ENCODE measurements at places on chromosomes 7 and 10.

- no peak for DNase-seq
These were observed 58.7 kb downstream of the CYP51A1 start for GRCh38 chr7:92075455-92076158.

DNA sequence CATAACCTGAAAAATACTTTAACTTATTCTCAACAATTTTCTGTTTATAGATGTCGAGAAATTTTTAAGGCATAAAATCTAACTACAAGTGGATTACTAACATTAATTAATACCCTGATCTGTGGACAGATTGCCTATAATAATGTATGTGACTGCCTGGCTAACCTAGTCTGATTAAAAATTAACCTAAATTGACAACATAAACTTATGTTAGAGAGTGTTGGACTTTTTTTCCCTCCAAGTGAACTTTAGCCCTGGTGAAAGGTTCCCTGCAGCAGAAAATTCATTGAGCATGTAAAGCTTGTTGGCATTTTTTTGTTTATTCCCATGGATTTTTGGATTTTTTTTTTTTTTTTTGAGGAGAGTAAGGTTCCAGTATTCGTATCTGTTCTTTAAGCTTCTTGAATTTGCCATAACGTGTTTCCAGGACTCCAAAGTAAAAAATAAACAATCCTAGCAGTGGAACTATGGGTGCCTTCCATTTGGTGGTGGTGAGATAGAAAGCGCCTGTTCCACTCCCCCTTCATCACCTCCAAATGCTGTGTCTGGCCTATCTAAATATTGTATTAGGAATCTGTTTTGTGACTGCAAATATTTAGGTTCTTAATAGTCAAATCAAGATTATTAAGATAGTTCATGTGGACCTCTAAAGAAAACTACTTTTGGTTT is 36.1 kb downstream of the NET1 start:
- DNase-seq: no peak

DNA sequence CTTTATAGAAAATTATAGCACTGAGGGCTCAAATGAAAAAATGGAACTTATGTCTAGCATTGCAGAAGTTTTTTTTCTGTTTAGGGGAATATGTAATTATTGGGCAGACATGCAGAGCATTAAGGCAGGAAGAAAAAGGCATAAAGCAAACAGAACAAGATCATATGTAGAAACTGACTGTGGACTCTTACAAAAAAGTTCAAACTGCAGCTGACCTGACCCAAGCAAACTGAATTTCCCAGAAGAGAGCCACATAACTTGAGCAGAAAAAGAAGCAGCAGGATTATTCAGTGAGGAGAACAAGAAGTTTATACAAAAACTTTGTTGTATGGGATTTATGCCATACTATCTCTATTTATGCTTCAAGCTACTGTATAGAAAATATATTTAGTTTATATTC is 250.9 kb downstream of the PHF14 start:
- DNase-seq: no peak

DNA sequence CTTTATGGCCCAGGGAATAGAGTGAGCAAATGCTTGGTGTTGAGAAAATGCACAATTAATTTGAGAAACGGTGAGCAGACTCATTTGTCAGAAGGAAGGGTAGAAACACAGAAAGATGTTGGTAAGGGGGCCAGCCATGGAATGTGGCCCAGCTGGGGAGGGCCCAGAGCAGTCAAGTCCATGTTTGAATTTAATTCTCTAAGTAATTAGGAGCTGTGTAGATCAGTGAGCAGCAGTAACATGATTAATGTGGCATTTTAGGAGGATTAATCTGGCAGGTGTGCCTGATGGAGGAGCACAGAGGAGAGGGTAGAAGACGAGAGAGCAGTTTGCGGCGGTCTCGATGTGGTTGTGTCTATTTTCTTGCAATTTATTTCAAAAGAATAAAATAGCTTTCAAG is 218.7 kb downstream of the FRMD4A start:
- no peak for DNase-seq

DNA sequence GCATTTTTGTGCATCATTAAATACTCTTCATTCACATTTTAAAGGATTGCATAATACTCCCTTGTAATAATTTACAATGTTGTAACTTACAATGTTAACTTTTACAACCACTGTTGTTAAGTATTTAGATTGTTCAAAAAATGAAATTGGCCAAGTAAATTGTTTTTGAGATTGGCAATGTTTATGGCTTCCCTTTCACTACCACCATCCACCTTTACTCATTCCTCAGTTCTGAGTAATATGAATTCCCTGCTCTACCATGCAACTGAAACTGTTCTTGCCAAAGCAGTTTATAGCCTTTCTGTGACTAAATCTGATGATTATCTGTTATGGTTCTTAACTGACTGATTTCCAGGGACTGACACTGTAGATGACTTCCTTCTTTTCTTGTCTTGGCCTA is 80.5 kb upstream of the TMEM106B start:
- no peak for DNase-seq

DNA sequence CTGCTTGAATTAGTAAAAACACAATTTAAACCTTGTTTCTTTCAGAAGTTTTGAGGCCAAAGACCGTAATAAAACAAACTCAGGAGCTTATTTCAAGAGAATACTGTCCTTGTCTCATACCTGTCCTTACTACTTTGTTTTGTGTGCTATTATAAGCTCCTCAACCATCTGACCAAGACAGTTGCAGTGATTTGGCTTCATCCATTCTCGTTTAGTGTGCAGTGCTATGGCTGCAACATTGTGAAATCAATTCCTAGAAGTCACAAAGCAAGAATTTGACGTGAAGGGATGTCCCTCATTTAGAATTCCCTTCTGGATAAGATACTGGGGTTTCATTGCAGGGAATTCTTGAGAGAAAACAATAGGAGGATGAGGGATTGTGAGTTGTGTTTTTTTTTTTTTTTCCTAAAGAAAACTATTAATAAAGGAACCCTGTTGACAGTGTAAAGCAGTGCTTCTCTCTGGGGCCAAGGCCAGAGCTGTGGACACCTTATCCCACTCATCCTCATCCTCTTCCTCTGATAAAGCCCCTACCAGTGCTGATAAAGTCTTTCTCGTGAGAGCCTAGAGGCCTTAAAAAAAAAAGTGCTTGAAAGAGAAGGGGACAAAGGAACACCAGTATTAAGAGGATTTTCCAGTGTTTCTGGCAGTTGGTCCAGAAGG is at the start of gene OIT3:
Gene OIT3, plus strand, starts transcription at position 604 of the 663 bp plus-strand sequence. CDS start 60 bp downstream, outside the sequence.
- DNase-seq: no peak

DNA sequence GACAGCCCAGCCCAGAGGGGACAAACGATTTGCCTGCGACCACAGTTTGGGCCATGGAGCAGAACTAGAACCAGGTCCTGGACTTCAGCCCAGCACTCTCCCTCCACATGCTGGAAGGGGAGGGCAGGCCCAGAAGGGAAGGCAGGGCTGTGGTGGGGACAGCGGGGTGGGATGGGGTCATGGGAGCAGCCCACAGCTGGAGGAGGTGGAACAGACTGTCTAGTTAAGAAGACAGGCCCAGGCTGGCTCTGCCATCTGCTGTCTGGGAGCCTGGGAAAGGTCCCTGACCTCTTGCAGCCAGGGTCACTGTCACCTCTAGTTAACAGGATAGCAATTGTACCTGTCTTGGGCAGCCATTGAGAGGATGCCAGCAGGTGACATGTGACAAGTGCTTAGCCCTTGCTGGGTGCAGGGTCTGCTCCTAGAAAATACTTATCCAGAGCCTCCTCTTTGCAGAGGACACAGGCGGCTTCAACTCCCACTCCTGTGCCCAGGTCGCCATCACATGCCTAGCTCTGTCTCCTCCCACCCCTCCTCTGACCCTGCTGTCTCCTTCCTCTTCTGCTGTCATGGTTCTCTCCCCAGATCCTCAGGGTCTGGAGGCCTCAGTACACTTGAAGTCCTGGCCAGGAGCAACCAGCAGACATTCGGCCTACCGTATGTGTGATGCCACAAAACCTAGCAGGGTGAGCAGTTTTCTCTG is 37.0 kb upstream of the CHST15 start:
- no peak for DNase-seq

DNA sequence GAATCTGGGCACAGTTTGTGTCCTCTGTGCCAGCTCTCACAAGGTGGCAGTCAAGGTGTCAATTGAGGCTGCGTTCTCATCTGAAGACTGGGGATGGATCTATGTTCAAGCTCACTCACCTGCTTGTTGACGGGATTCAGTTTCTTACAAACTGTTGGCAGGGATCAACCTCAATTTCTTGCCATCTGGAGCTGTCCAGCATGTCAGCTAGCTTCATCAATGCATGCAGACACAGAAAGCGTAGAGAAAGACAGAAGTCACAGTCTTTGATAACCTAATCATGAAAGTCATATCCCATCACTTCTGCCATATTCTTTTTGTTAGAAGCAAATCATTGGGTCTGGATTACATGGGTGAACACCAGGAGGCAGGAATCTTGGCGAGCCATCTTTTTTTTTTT is 32.0 kb upstream of the WAPL start:
- no peak for DNase-seq

DNA sequence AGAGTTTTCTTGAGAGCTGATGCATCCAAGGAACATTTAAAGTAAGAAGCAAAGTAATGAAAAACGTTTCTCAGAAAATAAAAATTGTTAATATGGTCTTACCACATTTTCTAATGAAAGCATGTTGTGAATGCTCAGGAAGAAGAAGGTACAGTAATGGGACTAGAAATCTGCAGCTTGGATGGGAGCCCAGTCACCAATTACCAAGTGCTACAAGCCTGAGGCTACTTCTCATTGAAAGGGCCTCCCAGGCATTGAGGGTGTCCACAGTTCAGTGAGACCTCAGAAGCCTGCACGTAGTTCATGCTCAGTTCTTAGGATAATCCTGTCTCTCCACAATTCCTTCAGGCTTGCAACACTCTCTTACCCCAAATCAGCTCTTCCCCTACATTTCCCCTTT is 17.6 kb downstream of the PTN start:
- DNase-seq: no peak

GRCh38 chr10:369221-369683 is 234.0 kb downstream of the ZMYND11 start:
- DNase-seq: no peak

GRCh38 chr7:11343818-11344413 is 370.2 kb downstream of the PHF14 start:
- no peak for DNase-seq

DNA sequence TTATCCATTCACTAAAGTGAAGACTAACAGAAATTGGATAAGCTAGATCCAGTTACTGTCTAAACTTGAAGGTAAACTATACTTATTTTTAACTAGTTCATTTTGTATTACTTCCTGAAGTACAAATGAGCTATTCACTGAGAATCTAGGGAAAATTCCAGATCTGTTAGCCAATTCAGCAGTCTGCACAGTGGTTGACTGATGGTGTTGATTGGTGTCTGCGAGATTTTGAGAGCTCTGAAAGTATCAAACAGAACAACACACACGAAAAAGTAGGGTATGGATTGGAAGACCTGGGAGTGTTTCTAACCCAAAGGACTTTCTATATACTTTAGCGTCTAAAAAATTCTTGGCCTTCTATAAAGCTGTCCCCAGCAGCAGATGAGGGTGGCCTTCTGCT is 33.6 kb upstream of the AGR2 start:
- no peak for DNase-seq

DNA sequence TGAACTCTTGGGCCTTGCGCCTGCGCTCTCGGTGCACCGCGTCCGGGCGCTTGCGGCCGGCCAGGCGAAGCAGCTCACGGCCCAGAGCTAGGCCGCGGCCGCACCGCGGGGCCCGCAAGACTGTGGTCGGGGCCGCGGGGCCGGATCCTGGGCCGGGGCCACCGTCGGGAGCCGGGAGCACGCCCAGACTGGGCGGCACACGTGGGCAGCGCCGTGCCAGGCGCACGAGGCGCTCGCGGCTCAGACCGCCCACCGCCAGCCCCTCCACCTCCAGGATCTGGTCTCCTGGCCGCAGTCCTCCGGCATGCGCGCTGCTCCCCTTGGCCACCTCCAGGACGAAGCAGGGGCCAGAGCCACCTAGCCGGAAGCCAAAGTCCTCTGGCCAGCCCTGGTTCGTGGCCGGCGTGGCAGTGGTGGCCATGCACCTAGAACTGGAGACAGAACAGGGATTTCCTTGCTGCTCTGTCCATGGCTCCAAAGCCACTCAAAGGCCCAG is at the start of gene GRID2IP:
Gene GRID2IP, minus strand, starts transcription at position 446 of the 496 bp plus-strand sequence. Its CDS starts 25 bp downstream, at position 421.
- DNase-seq: no peak

- DNase-seq: no peak
These were observed 9.3 kb upstream of the RET start for GRCh38 chr10:43067391-43068135.

- DNase-seq: peak; percentile 4
These were observed 690 bp downstream of the SEPTIN7 start for GRCh38 chr7:35801392-35802101.

- DNase-seq: no peak
These were observed 19.8 kb upstream of the BMPER start for GRCh38 chr7:33885290-33886148.

- DNase-seq: no peak
These were observed 20.7 kb downstream of the STN1 start for GRCh38 chr10:103897241-103897774.

DNA sequence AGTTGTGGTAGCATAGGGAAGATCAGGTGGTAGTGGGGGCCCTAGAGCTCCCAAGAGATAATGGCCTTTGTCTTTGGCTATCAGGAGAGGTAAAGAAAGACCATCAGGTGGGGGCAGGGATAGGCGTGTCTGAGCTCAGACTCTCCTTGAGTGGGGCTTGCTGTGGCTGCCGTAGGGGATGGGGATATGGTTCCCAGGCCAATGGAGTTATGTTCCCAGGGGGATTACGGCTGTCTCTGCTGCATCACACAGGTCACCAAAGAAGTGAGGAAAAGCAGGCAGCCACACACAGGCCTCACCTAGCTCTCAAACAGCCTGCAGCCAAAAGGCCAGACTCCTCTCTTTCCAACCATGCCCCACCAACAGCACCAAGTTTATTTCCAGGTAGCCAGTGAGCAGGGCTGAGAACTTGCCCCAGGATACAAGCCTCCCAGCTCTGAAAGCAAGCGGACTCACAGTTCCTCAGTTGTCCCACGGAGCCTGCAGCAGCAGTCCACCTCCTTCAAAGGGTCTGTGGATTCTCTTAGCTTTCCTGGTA is 37.6 kb upstream of the C1QL3 start:
- no peak for DNase-seq

- DNase-seq: no peak
These were observed 100.0 kb downstream of the CLEC2L start for GRCh38 chr7:139623518-139623917.

DNA sequence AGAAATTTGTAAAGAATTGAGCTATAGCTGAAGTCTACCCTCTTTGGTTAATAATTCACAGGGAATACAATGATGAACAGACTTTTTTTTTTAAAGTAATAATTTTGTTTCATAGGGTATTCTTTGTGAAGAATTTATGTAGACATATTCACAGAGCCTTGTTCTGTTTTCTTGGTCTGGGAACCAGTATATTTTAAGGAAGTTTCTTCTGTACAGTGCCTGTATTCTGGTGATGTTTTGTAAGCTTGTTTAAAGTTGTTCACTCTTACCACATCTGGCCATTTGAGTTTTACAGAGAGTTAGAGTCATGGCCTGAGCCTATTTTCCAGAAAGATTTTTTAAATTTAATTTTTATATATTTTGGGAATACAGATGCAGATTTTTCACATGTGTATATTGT is 70.3 kb downstream of the CCSER2 start:
- no peak for DNase-seq

GRCh38 chr7:71770269-71770907 is 638.4 kb downstream of the GALNT17 start:
- no peak for DNase-seq
